ENCODE measurements at places on chromosomes 13 and 19.

DNA sequence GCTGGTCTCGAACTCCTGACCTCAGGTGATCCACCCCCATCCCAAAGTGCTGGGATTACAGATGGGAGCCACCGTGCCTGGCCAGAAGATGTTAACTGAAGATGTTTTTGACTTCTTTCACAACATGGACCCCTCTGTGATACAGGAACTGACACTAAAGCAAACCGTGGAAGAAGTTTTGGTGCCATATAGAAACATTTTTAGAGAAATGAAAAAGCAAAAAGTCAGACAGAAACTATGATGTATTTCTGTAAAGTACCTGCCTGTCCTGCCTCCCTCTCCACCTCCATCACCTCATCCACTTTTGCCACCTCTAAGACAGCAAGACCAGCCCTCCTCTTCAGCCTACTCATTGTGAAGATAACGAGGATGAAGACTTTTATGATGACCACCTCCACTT is 11.3 kb downstream of the FBXO27 start:
- no peak for DNase-seq

DNA sequence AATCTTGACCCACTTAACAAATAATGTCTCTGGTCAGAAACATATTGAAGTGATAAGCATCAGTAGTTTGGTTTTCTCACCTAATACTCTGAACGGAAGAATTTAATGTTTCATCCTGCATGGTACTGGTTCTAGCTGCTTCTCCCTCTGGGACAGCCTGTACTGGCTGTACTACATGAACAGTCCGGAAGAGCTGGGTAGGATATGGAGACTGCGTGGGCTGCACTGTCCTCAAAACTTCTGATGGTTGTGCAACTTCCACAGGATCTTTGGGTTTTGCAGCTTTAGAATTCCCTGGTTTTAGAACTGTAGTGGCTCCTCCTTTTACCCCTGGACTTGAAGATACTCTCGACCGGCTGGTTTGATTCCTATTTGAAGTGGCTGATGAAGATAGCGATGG is 78.3 kb downstream of the ELF1 start:
- DNase-seq = no peak

GRCh38 chr13:113533161-113533840 is 42.8 kb upstream of the DCUN1D2 start:
- DNase-seq = no peak

DNA sequence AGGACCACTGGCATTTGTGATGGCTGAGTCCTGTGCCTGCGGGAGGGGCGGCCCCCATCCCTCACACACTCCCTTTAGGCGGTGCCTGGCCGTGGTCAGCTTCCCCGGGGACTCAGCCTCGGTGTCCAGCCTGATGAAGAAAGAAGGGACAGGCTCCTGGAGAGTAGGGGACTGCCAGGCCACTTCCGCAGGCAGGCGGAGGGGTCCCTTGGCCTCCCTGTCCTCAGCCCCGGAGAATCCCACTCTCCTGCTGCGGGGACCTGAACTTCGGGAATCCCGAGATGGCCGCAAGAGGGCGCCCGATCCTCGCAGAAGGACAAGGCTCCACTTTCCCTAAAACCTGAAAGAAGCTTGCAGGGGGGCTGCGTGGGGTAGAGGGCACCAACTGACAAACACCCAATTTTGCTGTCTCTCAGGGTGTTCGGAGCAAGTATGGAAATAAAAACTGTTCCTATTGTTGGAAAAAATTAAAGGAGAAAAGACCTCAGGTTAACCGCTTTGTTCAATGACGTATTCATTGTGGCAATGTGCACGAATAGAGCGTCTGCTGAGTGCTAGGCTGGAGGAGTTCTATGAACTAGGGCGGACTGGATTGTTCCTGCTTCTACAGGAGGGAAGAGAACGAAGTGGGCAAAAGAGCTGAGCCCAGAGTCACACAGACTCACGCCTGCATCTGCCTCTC is 297.3 kb downstream of the ZNF536 start:
- peak; percentile 22 for DNase-seq

GRCh38 chr13:27535546-27535945 is 84.8 kb downstream of the LNX2 start:
- no peak for DNase-seq

DNA sequence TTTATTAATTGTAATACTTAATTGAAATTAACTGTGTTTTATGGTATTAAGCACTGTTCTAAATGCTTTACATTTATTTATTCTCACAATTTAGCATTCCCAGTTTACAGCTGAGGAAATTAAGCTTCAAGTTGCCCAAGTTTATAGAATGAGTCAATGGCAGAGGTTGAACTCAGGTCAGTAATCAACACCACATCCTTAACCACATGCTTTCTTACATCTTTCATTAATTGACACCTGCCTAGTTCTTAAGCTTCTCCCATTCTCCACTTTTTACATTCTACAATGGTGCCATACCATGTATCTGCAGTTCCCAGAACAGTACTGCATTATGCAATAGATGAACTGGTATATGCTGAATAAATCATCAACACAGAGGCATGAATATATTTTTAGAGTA is 11.7 kb upstream of the RBM26 start:
- DNase-seq = no peak

All from activated T-helper 1 cell treated with anti-CD3 and anti-CD28 coated beads, Interleukin-2, amount 50 U/mL, for 16 hours (primary cell).